Breast epithelium (tissue), 4 donors: ENCODE measurements at places on chromosomes 1 and 21. TPM values are rescaled to one million over a fixed set of nuclear protein-coding genes. Genes with fewer than 3 reads are reported as not detected.

DNA sequence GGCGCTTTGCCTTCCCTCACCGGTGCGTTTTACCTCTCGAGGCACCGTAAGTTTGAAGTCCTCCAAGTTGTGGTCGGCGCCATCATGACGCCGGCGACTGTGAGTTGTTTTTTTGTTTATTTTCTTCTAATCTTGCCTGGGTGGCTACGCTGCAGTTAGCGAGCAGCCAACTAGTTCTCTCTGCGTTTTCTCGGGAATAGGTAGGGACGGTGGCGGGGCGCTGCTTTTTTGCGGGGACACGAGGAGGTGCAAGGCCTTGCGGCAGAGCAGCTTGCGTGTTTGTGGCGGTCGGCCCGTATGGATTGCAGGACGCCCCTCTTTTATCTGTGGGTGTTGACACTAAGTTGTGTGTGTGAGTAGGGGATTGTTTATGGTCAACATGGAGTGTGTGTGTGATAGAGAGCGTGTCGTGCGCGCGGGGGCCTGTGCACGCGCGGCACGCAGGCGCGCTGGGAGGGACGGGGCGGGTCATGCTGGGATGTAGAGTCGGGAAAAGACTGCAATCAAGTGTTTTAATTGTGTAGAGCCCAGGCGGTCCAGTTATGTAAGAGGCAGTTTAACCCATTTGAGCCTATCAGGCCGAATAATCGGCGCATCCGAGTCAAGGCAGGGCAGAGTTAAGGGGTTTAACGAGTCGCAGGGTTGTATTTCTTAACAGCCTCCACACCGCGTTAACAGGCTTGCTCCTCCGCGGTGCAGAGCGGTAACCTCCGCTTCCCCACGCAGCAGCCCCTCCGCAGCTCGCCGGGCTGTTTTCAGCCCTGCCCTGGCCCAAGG, 1.2 kb upstream of the NEGR1 start:
- H3K4me1 ChIP-seq: no peaks in the 10 kb centered on the region
- DNase-seq: peak; percentile 54
- H3K27me3 ChIP-seq: no peaks in the 10 kb centered on the region
- H3K36me3 ChIP-seq: no peaks in the 10 kb centered on the region

DNA sequence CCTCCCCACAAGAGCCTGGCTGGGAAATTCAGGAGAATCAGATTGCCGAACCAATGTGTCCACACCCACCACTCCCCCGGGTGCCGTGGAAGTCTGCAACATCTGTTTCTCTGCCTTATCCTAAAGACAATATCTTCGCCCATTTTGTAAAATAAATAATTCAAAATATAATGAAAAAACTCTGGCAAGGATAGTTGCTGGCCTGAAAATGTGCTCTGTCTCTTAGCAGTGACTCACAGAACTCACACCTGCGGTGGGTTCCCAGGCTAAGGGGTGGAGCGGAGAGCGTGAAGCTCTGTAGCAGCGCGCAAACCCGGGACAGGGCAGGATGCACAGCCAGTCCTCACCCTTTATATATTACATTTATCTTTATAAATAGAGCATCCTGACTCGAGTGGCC, 99.9 kb downstream of the COLGALT2 start:
- no peaks in the 10 kb centered on the region for H3K27me3 ChIP-seq
- H3K4me3 ChIP-seq: no peak overlapping the region
- H3K36me3 ChIP-seq: no peaks in the 10 kb centered on the region
- no peak for DNase-seq
- no peak overlapping the region for H3K27ac ChIP-seq

- H3K27ac ChIP-seq: no peak overlapping the region
- no peaks in the 10 kb centered on the region for H3K4me1 ChIP-seq
- DNase-seq: no peak
- no peaks in the 10 kb centered on the region for H3K36me3 ChIP-seq
- H3K27me3 ChIP-seq: no peaks in the 10 kb centered on the region
Observed at GRCh38 chr1:40625076-40625475, 40.4 kb downstream of the RIMS3 start.

DNA sequence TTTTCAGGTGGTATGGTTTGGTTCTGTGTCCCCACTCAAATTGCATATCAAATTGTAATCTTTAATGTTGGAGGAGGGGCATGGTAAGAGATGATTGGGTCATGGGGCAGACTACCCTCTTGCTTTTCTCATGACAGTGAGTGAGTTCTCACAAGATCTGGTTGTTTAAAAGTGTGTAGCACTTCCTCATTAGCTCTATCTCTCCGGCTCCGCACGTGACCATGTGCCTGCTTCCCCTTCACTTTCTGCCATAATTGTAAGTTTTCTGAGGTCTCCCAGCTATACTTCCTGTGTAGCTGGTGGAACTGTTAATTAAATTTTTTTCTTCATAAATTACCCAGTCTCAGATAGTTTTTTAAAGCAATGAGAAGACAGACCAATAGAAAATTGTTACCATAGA, 843.2 kb downstream of the AMY1C start:
- H3K4me1 ChIP-seq: no peaks in the 10 kb centered on the region
- no peak overlapping the region for H3K27ac ChIP-seq
- DNase-seq: no peak
- H3K27me3 ChIP-seq: no peaks in the 10 kb centered on the region
- H3K36me3 ChIP-seq: no peaks in the 10 kb centered on the region

GRCh38 chr1:203465146-203465798, 10.3 kb upstream of the PRELP start:
- peak overlapping the region; percentile 89 for H3K27ac ChIP-seq
- DNase-seq: peak; percentile 72
- peaks cover 16% of the 10 kb centered on the region for H3K4me1 ChIP-seq
- H3K4me3 ChIP-seq: no peak overlapping the region
- no peaks in the 10 kb centered on the region for H3K36me3 ChIP-seq
- no peaks in the 10 kb centered on the region for H3K27me3 ChIP-seq

The KCNJ10 gene
- total RNA-seq: not detected

DNA sequence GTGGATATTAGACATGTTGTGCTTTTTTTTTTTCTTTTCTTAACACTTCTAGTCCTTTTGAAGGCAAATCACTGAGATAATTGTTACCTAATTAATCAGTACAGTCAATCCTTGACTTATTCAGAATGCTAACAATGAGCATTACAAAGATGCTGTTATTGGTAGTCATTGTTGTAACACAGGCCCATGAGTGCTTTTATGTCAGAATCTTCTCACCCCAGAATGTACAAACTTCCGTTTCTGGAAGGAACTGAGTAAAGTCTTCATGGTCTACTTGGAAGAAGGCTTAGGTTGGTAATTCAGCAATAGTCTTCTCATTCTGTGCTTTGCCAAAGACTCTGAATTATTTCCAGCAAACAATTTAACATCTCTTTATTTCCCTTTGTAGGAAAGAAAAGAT, 3.1 kb downstream of the KCNK1 start:
- no peaks in the 10 kb centered on the region for H3K27me3 ChIP-seq
- no peaks in the 10 kb centered on the region for H3K4me1 ChIP-seq
- no peak for DNase-seq
- no peak overlapping the region for H3K27ac ChIP-seq
- H3K36me3 ChIP-seq: no peaks in the 10 kb centered on the region

DNA sequence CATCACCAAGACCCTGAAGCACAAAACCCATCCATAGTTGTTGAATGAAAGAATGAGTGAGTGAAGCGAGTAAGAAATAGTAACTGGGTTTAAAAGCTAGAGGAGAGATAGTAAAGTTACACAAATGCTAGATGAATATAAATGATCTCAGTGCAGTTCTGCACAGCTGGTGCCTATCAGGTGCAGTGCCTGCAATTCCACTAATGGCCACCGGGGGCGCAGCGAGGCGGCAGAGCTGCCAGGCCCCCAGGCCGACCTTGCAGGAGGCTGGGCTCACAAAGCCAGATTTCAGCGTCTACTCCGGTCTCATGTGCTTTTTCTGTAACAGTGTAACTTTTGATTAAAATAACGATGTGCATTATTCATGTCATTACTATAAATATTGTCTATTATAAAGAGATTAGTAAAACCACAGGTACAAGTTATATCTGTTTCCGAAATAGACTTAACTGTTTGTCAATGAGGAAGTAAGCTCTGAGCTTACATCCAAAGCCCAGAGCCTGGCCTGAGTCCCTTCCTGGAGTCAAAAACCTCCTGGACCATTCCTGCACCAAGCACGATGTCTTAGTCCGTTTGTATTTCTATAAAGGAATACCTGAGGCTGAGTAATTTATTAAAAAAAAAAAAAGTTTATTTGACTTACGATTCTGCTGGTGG, 477.6 kb downstream of the NPHP4 start:
- no peaks in the 10 kb centered on the region for H3K4me1 ChIP-seq
- no peak overlapping the region for H3K4me3 ChIP-seq
- H3K27ac ChIP-seq: no peak overlapping the region
- H3K27me3 ChIP-seq: peaks cover 11% of the 10 kb centered on the region
- H3K36me3 ChIP-seq: no peaks in the 10 kb centered on the region

DNA sequence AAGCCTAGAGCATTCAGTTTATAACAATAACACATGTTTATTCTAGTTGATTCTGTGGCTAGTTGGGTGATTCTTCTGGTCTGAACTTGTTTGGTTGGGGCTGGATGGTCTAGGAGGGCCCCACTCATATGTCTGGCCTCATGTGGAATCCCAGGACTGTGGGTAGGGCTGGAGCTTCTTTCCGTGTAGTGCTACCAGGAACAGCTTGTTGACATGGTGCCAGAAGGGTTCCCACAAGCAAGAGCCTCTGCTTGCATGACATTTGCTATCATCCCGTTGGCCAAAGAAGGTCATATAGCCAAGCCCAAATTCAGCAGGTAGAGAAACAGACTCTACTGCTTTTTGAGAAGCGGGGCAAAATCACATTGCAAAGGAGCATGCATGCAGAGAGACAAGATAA, 67.6 kb upstream of the PPP2R5A start:
- DNase-seq: no peak
- H3K36me3 ChIP-seq: no peaks in the 10 kb centered on the region
- H3K27ac ChIP-seq: peak overlapping the region; percentile 0
- no peaks in the 10 kb centered on the region for H3K4me1 ChIP-seq
- no peaks in the 10 kb centered on the region for H3K27me3 ChIP-seq
- no peak overlapping the region for H3K4me3 ChIP-seq

- peak overlapping the region; percentile 50 for H3K27ac ChIP-seq
- H3K4me3 ChIP-seq: peak overlapping the region; percentile 34
- H3K4me1 ChIP-seq: no peaks in the 10 kb centered on the region
Observed at GRCh38 chr1:11719313-11720032, 16.5 kb upstream of the AGTRAP start.

DNA sequence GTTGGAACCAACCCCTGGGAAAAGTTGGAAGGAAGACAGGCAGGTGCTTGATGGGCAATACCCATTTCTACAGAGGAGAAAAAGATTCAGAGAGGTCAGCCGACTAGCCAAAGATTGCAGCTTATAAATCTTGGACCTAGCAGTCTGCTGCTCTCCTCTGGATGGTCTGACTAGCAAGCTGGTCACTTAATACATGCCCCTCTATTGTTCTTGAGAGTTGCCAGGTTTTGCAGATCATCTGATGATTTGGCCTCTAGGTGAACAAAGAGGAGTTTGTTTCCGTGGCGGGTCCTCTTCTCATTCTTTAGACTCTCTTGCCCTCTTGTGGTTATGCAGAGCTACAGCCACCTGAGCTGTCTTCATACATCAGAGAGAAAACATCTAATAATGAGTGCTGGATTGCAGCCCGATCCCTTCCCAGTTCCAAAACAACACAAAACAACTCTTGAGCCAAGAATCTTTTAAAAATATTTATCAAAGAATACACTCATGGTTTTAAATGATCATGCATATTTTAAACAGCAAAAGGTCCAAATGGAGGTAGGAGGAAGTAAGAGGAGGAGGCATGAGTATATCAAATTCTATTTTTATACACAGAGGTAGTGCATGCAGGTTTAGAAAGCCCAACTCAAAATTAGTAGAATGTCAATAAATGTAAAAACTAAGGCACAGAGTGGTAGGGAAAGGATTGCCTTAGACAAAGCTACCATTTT, 115.7 kb downstream of the SLC30A10 start:
- peak; percentile 38 for DNase-seq
- no peak overlapping the region for H3K4me3 ChIP-seq
- H3K4me1 ChIP-seq: no peaks in the 10 kb centered on the region
- H3K27ac ChIP-seq: no peak overlapping the region

The PPT1 gene
- 126 TPM for total RNA-seq

The MFAP2 gene
- total RNA-seq: 40.2 TPM

GRCh38 chr1:71269179-71269578, 188.3 kb upstream of the ZRANB2 start:
- H3K4me1 ChIP-seq: no peaks in the 10 kb centered on the region
- no peaks in the 10 kb centered on the region for H3K36me3 ChIP-seq
- H3K27me3 ChIP-seq: no peaks in the 10 kb centered on the region
- DNase-seq: no peak

The ZMYND12 gene
- total RNA-seq: 4.6 TPM

DNA sequence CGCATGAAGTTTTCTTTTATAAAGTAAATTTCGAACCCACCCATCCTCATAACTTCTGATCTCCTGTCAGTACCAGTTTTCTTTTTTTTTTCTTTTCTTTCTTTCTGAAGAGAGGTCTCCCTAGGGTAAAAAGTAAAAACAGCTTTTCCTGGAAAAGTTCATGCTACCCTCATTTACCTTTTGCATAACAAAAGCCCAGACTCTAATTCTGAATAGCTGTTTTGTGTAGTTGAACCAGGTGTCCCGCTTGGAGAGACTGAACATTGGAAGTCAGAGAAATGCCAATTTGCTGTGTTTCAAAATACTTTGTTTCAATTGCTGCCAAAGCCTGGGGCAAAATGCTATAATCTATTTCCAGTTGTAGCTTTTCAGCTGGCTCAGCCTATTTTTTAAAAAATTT, 113.7 kb upstream of the RUNX1 start:
- peak overlapping the region; percentile 49 for H3K27ac ChIP-seq
- no peaks in the 10 kb centered on the region for H3K4me1 ChIP-seq
- H3K4me3 ChIP-seq: no peak overlapping the region
- H3K27me3 ChIP-seq: no peaks in the 10 kb centered on the region
- no peaks in the 10 kb centered on the region for H3K36me3 ChIP-seq
- no peak for DNase-seq

DNA sequence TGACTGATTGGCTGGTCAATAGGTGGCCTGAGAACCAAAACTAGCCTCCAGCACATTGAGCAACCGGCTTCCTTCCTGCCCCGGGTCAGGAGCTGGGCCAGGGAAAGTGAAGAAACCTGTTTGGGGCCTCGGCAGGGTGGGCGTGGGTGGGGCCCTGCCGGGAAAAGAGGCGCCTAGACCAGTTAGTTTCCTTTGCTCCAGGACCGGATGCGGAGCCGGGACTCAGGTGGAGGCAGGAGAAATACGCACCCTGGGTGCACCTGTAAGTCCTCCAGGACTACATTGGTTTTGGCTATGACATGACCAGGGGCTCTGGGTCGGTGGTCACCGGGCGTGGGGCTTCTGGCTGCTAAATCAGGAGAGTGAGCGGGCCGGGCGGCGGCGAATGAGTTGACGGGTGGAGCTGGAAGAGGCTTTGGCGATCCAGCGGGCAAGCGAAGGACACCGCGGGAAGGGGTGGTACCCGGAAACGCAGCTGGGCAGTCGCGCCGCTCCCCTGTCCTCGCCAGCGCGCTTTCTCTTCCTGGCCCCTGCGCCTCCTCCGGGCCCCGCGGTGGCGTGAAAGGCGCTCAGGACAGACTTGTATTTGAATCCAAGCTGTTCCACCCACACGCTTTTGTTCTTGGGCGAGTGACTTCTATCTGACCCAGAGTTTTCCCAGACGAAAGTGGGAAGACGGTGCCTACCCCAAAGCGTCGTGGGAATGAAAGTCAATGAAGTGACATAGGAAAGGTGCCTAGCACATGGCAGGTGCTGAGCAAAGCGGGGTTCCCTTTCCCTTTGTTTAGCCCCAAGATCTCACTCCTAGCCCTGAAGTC, 30.6 kb upstream of the JUN start:
- no peaks in the 10 kb centered on the region for H3K27me3 ChIP-seq
- peak; percentile 74 for DNase-seq
- H3K27ac ChIP-seq: peak overlapping the region; percentile 94
- H3K4me3 ChIP-seq: peak overlapping the region; percentile 62
- no peaks in the 10 kb centered on the region for H3K4me1 ChIP-seq

The HAPLN2 gene
- total RNA-seq: not detected
